ENCODE measurements at places on chromosomes 2 and 18. TPM values are rescaled to one million over a fixed set of nuclear protein-coding genes. Genes with fewer than 3 reads are reported as not detected.

Gene NGEF
- total RNA-seq, result 4.3 TPM

Gene PLGLB2
- 2.3 TPM for total RNA-seq

Gene SPRED2
- 13.5 TPM for total RNA-seq

Gene C1D
- 66.6 TPM for total RNA-seq

Gene ERICH2
- total RNA-seq, result 0.43 TPM

Gene APCDD1
- total RNA-seq, result 4.7 TPM

Measured in neural progenitor cell (in vitro differentiated cells).